ENCODE measurements at places on chromosomes 5 and 9.

GRCh38 chr5:4411664-4412063 lies 728.5 kb upstream of the ADAMTS16 start:
- DNase-seq, result no peak

DNA sequence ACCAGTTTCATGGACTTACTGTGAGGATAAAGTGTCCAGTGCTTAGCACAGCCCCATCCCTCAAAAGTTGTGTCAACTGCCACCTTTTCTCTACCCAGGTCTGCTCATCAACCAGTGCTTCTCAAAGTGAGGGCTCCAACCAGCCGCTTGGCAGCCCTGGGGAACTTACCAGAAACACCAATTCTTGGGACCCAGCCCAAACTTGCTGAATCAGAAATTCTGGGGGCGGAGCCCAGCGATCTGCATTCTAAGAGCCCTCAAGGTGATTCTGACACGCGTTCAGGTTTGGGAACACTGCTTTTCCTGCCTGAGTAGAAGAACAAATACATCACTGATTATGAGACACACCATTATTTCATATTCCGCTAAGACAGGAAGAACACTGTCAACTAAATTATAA lies 132.0 kb downstream of the NSG2 start:
- no peak for DNase-seq

DNA sequence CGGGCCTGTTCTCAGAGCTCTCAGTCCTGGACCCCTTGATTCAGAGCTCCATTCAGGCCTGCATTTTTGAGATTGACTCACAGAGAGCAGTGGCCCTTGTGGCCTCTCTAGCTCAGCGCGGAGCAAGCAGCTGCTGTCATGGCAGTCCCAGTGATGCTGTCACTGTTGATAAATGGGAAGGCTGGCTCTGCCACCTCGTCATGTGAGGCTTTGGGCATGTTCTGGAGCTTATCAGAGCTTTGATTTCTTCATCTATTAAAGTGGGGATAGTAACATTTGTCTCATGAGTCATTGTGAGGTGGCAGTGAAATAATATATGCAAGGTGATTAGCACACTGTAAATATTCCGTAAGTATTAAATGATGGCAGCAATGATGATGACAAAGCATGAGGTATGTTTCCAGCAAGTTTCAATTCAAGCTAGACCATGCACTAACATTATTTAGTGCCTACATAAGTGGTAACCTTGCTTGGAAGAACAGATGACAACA lies 126.4 kb upstream of the CXCL14 start:
- DNase-seq, result no peak

DNA sequence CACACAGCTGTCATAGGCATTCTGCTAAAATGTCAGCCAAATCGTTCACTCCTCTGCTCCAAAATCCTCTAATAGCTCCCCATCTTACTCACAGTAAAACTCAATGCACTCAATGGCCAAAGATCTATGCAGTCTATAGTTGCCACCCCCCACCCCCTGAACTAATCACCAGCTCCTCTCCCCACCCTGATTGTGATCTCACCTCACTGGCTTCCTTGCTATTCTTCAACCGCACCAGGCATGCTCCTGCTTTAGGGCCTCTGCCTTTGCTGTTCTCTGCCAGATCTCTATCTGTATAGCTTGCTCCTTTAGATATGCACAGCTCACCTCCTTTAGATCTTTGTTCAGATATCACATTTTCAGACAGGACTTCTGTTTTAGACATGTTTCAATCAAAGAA lies 33.2 kb upstream of the SNX2 start:
- DNase-seq, result peak; percentile 31

DNA sequence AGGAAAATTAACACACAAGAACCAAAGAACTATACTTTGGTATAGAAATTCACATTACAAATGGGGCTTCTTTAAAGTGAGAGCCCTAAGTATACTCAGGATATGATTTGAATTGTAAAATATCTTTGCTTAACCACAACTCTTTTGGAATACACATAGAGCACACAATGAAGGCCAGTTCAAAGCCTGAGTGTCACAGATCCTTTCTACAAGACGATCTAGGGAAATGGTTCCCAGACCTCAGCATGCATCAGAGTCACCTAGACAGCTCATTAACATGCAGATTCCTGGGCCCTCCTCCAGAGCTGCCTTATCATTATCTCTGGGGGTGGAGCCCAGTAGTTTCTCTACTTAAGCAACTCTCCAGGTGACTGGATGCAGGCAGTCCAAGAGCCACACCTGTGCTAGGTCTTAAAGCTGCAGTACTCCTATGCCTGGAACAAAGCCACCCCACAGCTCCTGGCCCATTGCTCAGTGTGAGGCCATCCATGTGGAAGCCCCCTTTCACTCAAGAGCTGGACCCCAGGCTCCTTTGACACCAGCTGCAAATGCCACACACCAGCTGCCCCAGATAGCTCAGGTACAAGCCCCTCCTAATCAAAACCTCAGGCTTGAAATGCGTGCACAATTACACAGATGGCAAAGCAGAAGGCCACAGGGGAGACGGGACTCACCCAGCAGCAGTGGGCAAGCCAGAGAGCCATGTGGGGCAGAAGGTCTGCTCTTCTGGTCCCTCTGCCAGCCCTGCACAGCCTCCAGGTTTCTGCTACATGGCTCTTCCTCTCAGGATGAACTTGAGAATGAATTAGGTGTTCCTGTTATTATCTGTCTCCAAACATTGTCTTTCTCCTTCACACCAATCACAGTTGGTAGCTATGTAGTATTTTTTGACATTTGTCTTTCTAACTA lies 106.1 kb downstream of the SH3TC2 start:
- DNase-seq, result no peak

GRCh38 chr5:133664422-133664821 lies 52.1 kb upstream of the FSTL4 start:
- peak; percentile 93 for DNase-seq

DNA sequence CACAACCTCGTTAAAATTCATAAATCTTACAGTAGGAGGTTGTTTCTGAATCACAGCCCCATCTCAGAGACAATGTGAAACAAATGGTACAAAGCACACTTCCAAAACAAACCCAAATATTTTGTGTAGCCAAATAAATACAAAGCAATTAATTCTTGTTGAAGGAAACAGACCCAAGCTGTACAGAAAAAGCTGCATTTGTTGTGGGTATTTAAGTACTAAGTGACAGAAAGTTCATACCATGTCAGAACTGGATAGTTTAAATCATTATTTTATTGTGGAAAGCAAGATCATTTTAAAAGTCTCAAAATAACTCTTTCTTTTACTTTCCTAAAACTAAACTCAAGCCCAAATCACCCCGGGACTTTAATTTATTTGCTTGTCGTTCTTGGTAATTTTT lies 570.7 kb downstream of the ELAVL2 start:
- no peak for DNase-seq

All from urothelium cell line (cell line).